ENCODE measurements at places on chromosomes 4 and X.

- no peak for DNase-seq
Observed at GRCh38 chr4:89267846-89268245, 39.8 kb downstream of the GPRIN3 start.

DNA sequence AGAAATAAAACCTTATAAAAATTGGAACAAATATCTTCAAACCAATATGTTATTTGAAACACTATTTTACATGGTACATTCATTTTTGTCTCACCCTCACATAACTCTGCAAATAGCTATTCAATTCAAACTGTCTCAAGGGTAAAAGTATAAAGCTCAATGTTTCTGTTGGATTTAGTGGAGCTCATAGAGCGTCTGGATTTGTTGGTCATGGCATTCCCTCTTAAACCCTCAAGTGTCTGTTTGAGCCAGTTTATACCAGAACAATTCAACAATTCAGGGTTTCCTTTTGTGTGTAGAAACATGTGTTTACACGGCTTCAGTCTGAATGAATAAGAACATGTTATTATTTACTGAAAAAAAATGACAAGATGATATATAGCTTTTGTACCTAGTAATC lies 161.6 kb downstream of the PCDH18 start:
- DNase-seq = no peak

GRCh38 chrX:108230574-108230973 lies 139.0 kb downstream of the ATG4A start:
- DNase-seq = no peak

GRCh38 chrX:42934020-42934726 lies 156.2 kb upstream of the PPP1R2C start:
- DNase-seq = no peak

DNA sequence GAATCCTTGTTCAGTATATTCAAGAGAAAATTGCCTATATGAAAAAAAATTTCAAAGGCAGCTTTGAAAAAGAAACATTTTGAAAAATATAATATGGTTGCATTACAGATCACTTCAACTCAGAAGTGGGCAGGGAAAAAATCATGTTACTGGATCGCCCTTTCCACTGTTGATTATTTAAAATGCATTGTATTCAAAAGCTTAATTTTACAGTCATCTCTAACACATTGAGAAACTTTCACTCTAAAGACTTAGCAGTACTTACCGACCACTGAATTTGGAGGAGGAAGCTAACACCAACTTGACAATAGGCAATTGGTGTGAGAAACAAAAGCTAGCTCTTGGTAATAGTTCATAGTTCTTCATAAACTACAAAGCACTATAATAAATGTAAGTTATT lies 101.9 kb downstream of the CEP135 start:
- no peak for DNase-seq

DNA sequence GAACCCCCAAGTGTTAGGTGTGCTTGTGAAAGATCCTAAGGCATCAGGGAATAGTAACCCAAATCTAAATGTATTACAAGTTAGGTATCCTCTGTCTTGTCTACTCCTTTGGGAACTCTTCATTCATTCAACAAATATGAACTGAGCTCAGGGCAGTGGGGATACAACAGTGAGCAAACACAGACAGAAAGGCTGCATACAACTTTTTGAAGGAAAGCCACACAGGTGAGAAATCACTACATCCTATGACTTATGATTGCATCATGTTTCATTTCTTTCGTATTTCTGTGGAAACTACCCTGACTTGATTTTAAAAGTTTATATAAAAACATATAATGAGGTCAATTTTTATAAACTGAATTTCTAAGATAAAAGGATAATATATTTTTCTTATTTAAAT lies 43.2 kb downstream of the BCLAF3 start:
- DNase-seq = no peak

DNA sequence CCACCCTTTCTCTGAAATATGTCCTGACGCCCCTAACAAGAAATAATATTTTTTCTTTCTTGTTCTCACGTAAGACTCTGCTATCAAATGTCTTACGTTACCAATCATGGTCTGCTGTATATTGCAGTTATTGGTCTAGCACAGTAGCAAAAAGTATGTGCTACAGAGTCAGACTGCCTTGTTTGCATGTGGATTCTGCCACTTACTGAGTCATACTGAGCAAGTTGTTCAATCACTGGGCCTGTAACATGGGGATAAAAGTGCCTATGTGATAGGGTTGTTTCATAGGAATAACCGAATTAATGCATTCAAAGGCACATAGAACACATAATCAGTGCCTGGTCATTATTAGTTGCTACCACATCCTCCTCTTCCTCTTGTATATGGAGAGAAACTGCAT lies 14.1 kb downstream of the RPGR start:
- DNase-seq = peak; percentile 17

GRCh38 chr4:25330905-25331808 lies 18.6 kb downstream of the ZCCHC4 start:
- DNase-seq = no peak

DNA sequence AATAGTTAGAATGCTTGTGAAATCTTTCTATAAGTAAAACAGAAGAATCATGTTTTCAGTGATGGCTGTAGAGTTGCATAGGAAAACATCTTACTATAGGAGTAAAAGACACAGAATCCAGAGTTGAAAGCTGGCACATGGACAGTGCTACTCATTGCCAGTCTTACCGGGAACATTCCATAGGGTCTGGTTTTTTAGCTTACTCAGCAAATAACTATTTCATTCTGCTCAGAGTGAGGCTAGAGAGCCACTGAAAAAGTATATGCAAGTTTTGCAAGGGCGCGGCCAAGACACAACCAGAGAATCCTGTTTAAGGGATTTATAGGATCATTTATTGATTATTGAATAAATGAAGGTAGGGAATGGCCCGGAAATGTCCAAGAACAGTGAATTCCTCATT lies 60.3 kb downstream of the MTHFD2L start:
- peak; percentile 67 for DNase-seq

GRCh38 chrX:38654302-38654701 lies 93.0 kb downstream of the TSPAN7 start:
- DNase-seq = peak; percentile 25

- DNase-seq = peak; percentile 16
Observed at GRCh38 chr4:137226900-137227299, 305.4 kb downstream of the PCDH18 start.

DNA sequence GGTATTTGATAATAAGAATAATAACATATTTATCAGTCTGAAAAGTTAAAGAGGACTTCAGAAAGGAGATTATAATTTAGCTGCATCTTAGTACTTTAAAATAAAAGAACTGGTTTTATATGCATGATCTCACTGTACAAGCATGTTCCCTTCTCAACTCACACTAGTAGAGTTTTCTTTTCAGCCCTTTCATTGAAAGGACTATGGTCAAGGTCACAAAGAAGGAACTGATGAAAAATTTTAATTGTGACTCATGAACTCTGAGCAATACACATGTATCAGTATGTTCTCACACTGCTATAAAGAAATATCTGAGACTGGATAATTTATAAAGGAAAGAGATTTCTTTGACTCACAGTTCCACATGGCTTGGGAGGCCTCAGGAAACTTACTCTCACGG lies 73.7 kb upstream of the NDST4 start:
- DNase-seq = peak; percentile 14

- DNase-seq = peak; percentile 48
Observed at GRCh38 chr4:111066447-111066846, 443.6 kb upstream of the PITX2 start.

GRCh38 chr4:86359944-86360478 lies at the start of gene MAPK10:
TSS of gene MAPK10 (minus strand) at chr4:86360053.
- DNase-seq = peak; percentile 79

GRCh38 chrX:57899064-57899463 lies 11.2 kb downstream of the ZXDA start:
- DNase-seq = peak; percentile 32

DNA sequence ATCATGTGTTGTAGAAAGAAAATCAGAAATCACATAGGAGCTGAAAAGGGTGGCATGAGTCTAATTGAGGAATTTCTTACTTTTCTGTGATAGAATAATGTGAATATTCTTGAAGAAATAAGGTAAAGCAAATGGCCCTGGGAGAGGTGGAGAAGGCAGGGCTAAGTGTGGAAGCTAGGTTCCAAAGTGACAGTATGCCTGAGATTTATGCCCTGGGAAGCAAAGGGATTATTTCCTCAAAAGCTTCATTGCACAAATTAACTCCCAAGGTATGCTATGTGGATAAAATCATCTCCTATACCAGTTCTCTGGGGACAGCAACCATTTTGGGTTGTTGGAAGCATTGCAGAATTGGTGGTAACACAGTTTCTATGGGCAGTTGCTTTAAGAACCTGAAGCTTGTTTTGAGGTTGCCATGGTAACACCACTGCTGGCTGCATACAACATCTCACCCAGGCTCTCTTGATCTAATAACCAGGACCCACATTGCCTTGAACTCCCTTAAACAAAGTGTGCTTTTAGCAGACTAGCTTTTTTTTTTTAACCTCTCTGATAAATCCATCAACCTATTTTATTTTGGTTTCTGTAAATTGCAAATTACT lies 21.0 kb downstream of the MAOA start:
- no peak for DNase-seq

DNA sequence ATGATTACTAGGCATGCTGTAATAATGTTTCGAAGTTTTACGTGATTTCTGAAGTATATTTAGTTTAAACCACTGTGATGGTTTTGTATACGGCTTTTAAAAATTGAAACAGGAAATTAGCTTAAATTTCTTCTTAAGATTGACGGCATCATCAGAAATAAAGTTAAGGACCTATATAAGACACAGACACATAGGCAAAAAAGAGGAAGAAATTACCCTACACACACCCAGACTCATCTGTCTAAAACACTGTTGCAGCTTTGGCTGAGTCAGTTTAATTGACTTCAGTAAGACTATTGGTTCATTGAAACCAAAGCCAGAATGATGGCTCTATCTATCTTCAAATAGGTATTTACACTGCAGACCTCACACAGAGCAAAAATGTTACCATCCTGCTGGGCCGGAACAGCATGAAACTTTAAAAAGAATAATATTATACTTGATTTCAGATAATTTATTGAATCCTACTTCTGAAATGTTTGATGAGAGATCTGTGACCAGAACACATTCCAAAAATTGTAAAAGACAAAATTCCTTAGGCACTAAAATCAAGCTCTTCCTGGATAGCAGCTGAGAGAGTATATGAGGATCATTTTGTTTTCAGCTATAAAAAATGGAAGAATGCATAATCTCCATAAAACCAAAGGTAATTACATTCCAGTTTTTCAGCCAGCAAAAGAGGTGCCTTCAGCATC lies 4.5 kb downstream of the HHIP start:
- peak; percentile 63 for DNase-seq

DNA sequence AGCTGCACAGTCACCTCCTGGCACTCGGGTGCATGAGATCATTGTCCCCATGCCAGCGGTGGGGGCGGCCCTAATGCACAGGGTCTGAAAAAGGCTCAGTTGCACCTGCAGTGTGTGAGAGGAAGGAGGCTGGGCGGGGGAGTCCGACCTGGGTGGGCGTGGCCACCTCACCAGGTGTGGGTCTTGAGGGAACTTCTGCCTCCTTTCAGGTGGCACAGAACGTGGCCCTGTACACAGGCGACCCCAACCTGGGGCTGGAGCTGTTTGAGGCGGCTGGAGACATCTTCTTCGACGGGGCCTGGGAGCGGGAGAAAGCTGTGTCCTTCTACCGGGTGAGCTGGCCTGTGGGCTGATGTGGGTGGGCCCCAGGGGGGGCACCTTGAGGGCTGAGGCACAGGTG lies 34.3 kb upstream of the HTRA3 start:
- no peak for DNase-seq

GRCh38 chr4:87065021-87065420 lies 130.2 kb downstream of the AFF1 start:
- DNase-seq = no peak

DNA sequence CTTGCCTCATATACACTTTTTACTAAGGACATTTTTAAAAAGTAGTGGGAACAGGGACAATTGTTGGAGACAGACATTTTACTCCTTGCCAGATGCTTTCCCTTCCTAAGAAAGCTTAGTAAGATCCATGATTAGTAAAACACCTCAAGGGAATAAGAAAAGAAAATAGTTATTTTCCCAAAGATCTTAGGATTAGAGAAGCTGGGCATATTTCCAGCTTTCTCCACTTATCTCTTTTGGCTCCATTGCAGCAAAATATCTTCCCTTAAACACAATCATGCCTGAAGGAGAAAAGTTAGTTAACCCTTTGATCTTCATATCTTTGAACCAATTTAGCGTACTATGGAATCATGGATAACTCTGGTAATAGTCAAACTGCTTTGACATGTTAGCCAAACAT lies 257.9 kb downstream of the PCDH18 start:
- peak; percentile 73 for DNase-seq

GRCh38 chr4:90727938-90728337 lies 600.7 kb downstream of the CCSER1 start:
- DNase-seq = no peak

DNA sequence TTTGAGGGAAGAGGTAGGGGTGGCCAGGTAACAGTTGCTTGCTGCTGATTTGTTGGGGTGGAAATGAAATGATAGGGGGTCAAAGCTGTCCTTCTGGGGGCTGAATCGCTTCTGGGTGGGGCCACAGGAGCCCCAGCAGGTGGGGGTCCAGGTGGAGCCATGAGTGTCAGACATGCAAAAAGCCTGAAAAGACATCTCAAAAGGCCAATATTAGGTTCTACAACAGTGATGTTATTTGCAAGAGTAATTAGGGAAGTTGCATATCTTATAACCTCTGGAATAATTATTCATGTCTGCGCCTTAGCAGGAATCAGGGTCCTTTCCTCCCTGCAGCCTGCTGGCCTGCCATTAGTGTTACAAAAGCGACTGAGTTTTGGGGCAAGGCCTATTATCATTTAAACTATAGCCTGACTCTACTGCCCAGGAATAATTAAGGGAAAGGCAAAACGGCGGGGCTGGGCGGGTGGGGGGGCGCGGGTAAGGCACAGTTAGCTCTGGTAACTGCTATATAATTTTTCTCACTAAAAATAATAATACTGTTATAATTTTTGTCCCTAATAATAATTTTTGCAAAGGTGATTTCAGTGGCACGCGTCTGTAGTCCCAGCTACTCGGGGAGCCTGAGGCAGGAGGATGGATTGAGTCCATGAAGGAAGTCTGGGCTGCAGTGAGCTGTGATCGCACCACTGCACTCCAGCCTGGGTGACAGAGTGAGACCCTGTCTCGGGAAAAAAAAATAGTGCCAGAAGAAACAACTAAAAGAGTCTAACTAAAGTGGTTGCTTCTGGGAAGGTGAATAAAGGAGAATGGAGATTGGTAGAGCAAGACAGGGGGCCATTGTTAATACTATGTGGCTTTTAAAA lies 145.7 kb downstream of the MAGEB17 start:
- DNase-seq = no peak

- no peak for DNase-seq
Observed at GRCh38 chrX:52361941-52362340, 6.9 kb upstream of the XAGE2 start.

- DNase-seq = peak; percentile 15
Observed at GRCh38 chr4:25888781-25889180, 25.2 kb upstream of the SMIM20 start.

DNA sequence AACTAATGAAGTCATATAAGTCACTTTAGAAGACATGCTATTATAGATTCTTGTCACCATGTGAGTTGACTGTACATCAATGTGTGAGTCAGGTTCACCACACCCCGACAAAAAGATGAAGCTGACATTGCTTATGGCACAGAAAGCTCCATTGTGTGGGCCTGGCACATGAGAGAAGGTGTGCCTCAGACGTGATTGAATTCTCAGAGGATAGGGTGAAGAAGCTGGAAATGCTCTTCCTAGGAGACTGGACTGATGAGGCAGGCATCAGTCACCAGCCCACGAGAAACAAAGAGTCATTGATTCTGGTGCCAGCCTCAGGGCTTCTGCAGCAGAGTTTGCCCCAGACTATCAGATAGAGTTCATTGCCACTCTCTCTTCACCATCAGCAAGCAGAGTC lies 35.9 kb upstream of the LRAT start:
- no peak for DNase-seq

Measured in fibroblast of skin of scalp (primary cell).